ENCODE measurements at places on chromosomes 7 and 10.

GRCh38 chr10:72044417-72045041 lies 43.8 kb downstream of the SPOCK2 start:
- DNase-seq = no peak

DNA sequence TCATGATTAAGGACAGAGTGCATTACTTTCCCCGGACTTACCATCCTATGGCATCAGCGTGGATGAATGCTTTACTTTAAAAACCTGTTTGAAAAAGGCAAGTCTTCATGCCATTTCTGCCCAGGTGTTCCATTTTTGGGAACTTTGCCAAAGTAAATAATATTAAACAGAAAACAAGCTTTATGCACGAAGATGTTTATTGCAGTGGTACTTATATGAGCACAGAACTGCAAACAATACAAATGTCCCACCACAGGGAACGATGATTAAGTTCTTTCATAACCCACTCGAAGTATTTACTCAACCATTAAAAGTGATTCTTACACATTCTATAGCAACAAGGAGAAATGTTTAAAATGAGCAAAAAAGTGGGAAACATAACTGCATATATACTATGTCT lies 109.7 kb upstream of the GDF10 start:
- DNase-seq = peak; percentile 11

DNA sequence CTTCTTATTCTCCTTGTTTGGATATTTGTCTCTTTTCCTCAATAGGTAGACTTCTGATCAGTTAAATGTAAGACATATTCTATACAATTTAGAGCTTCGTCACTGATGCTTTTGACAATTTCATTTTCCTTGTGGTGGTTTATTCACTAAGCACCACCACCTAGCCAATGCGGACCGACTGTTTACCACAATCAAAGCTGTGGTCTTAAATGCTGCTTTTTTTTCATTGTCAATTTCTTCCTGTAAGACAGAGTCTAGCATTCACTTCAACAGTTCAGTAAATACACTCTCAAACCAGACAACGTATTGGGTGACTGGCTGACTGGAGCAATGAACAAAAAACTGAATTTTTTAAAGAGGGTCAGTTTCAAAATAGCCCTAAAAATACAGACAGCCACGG lies 239.0 kb downstream of the DNAJB6 start:
- no peak for DNase-seq

DNA sequence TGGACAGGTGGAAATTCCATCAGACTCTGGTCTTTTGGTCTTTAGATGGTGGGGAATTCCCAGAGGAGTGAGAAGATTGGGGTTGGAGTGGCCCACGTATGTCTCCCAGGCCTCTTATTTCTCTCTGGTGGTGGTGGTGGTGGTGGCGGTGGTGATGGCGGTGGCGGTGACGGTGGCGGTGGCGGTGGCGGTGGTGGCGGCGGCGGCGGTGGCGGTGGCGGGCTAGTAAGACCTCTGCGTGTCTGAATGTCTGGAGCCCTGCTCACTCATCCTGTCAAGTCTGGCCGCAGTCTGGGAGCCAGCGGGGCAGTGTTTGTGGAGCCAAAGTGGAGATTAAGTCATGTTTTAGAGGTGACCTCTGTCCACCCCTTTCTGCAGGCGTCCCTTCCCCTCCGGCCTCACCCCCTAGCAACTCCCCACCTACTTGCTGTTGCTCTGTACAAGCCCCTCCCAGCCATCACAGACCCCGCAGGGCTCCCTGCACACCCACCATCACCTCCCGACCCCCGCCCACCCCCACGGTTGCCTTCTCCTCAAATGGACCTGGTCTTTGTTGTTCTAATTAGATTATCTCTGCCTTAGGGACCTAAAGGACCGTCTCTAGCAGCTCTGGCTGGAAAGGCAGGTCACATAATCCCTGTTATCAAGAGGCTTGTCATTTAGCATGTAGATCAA lies 165.0 kb upstream of the TBX20 start:
- no peak for DNase-seq

GRCh38 chr7:128888756-128889095 lies 21.8 kb downstream of the KCP start:
- DNase-seq = no peak

Measured in NCI-H1930 (cell line).